ENCODE measurements at places on chromosomes 13 and 19.

- no peak for DNase-seq
Measured at GRCh38 chr13:110187641-110188161, 119.3 kb downstream of the COL4A1 start.

- DNase-seq: no peak
Measured at GRCh38 chr13:39559847-39560246, 43.1 kb downstream of the LHFPL6 start.

GRCh38 chr19:5628461-5628860 lies 5.6 kb downstream of the SAFB start:
- DNase-seq: no peak

GRCh38 chr19:36140304-36141038 lies 605 bp downstream of the CAPNS1 start:
- DNase-seq: peak; percentile 81

DNA sequence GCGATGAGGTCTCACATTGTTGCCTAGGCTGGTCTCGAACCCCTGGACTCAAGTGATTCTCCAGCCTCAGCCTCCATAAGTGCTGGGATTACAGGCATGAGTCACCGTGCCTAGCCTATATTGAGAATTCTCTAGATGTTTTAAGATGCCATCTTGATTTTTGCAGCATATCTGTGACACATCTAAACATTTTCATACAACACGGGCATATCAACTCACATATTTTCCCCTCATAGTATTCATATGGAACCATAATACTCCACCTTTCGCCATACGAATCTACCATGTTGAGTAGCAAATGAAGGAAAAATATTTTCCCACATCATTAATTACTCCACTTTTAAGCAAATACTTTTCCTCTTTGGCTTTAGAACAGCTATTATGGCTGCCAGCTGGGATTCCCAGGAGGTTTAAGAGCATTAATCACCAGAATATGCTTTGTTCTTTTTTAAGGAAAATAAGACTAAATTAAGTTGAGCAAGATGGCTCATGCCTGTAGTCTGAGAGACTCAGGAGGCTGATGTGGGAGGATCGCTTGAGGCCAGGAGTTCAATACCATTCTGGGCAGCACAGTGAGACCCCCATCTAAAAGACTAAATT lies 56.9 kb upstream of the GTF2F2 start:
- no peak for DNase-seq

- no peak for DNase-seq
Measured at GRCh38 chr13:77013853-77014542, 13.0 kb downstream of the FBXL3 start.

- DNase-seq: peak; percentile 39
Measured at GRCh38 chr13:73055813-73056564, 2.8 kb upstream of the KLF5 start.

DNA sequence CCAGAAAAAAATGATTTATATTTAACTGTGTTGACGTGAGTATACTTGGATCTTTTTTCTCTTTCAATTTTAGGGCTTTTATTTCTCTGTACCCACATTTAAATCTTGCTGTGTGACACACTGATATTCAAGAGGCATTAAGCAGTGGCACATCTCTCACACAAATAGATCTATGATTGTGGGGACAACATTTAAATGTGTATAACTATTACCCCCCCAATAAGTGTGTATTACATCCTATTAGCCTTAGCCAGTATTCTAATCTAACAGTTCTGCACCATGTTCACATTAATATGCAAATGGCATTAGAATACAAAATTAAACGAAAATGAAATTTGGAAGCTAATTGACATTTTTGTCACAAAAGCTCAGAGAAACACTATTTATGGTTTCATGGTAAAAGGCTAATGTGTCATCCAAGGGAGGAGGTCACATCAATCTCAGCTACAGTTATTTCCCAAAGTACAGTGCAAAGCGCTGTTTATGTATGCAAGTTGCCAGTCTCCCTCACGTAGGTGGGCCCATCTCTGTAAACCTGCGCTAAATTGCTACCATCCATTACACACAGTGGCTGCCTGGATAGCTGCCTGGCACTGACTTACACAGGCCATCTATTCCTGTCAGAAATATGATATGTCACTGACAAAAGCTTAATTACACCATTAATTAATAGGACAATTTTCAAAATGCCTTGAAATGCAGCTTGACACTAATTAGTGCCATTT lies 984.7 kb upstream of the PCDH9 start:
- DNase-seq: no peak

- DNase-seq: no peak
Measured at GRCh38 chr19:53432088-53432661, 391 bp downstream of the ZNF761 start.

GRCh38 chr13:32609428-32609827 lies 23.2 kb downstream of the PDS5B start:
- DNase-seq: no peak

DNA sequence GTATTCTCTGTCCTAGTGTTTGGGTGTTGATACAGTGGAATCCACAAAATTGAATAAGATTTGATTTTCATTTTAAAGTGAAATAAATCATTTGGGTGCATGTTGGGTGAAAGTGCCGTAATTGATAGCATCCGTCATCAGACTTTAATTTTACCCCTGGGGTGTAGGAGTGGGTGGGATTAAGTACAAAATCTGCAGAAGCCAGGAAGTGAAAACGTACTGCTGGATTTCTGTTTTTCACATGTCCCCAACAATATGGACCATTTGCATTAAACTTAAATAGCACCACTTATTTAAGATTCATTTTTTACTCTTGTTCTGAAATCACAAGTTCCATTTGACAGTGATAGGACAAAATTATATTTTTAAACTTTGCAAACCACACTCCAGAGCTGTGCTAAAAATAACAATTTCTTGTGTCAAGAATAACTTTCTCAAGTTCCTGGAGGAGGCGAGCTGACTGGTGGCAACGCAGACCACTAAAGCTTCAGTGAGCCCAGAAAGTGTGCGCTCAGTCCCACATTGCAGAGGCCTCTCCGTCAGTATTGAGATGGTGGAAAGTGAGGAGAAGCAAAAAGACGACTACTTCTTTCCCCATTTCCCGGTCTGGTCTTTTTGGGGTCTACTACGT lies 71.3 kb downstream of the ARHGEF7 start:
- no peak for DNase-seq

DNA sequence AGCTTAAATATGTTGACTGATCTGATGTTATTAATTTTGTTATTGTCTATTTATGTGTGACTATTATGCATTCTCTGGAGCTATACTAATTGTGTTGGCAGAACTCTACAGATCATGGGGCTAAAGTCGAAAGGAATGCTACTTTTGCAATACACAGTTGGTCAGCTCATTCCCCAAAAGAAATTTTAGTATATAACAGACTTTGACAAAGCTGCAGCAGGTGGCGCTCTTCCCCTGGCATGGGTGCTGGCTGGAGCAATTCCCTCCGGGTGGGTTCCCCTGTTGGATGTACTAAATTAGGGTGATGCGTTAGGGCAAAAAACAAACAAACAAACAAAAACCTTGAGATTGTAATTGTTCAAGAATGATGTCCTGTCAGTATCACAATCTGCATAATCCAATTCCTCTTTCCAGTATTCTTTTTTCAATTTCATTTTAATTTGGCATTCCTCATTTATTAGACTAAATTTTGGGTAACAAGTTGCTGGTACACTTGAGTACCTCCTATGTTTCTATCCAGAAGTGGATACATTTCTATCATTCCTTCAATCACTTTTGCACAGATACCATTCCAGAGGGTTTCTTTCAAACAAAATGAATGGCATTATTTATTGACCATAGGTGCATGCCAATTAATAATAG lies 322.8 kb upstream of the EDNRB start:
- peak; percentile 72 for DNase-seq

DNA sequence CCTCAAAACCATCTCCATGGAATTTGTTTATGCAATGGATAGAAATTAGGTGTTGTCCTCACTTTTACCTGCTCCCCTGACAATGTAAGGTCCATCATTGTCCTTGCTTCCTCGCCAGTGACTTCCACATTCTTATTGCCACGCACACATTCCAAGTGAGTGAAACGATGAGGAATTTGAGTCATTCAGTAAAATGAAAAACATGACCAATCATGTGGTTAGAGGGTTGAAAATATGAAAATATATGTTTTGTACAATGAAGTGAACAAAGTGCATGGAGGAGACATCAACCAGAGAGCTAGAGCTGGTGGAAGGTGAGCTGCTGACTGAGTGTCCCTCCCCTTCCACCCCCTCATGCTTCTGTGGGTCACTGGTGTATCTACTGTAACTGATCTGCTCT lies 91.7 kb downstream of the ATP8A2 start:
- DNase-seq: no peak

DNA sequence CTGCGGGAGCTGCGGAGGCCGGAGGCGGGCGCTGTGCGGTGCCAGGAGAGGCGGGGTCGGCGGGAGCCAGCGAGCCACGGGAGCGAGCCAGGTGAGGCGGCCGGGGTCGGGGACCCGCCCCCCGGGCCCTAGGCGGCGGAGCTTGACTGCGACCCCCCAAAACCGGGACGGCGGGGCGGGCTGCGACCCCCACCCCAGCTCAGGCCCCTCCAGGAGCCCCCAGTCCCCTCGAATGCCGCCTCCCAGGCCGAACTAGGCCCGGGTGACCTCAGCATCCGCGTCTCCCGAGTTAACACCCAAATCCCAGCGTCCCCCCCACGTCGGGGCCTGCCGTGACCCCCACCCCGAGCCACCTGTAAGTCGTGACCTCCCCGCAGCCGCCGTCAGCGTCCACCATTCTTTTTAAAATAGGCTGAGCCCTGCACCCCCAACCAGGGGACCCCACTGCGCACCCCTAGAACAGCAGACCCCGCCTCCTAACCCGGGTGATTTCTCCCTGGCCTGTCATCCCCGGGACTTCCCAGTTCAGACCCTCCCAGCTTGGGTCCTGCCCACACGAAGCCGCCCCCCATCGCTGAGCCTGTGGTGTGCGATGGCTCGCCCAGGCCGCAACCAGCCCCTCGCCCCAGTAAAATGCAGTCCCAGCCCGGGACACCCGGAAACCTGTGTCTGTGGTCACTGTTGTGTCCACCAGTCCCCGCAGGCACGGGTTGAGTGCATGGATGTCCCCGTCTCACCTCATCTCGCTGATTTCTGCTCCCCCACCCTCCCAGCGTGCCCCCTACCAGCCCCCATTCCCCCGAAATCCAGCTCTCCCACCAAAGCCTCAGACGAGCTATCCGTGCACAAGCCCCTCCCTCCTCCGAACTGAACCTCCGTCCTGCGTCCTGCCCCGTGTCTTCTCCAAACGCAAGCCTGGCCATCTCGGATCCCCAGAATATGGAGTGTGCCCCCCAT lies 551 bp downstream of the FZR1 start:
- peak; percentile 33 for DNase-seq

GRCh38 chr13:110225609-110226574 lies 81.1 kb downstream of the COL4A1 start:
- DNase-seq: no peak

GRCh38 chr13:51858433-51859247 lies 3.1 kb upstream of the CCDC70 start:
- DNase-seq: no peak

DNA sequence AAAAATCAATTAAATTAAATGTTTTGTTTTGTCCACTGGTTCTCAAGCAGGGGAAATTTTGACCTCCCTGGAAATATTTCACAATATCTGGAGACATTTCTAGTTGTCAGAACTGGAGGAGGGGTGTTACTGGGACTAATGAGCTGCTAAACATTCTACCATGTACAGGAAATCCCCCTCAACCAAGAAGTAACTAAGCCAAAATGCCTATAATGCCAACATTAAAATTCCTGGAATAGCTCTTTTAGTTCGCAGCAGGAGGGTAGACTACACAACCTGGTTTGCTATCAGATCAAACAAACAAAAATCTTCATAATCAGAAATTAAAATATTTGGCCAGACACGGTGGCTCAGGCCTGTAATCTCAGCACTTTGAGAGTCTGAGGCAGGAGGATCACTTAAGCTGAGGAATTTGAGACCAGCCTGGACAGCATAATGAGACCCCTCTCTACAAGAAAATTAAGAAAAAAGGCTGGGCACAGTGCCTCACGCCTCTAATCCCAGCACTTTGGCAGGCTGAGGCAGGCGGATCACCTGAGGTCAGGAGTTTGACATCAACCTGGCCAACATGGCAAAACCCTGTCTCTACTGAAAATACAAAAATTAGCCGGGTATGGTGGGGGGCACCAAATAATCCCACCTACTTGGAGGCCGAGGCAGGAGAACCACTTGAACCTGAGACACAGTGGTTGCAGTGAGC lies 13.7 kb upstream of the SMARCA4 start:
- peak; percentile 26 for DNase-seq

DNA sequence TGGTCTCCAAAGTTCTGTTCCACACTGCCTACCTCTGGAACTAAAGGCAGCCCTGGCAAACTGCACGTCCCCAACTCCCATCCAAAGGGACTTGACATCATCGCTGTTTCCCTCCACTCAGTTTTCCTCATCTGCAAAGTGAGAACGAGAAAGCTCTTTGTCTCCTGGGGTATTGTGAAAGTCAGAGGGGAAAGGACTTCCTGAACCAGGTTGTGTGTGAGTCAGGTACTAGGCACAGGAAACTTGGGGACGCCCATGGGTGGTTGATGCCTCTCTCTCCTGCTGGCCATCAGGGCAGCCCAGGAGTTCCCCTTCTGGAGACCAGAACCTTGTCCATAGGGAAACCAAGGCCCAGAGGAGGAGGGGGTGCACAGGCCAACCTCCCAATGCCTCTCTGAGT lies 4.7 kb downstream of the CRLF1 start:
- DNase-seq: no peak

DNA sequence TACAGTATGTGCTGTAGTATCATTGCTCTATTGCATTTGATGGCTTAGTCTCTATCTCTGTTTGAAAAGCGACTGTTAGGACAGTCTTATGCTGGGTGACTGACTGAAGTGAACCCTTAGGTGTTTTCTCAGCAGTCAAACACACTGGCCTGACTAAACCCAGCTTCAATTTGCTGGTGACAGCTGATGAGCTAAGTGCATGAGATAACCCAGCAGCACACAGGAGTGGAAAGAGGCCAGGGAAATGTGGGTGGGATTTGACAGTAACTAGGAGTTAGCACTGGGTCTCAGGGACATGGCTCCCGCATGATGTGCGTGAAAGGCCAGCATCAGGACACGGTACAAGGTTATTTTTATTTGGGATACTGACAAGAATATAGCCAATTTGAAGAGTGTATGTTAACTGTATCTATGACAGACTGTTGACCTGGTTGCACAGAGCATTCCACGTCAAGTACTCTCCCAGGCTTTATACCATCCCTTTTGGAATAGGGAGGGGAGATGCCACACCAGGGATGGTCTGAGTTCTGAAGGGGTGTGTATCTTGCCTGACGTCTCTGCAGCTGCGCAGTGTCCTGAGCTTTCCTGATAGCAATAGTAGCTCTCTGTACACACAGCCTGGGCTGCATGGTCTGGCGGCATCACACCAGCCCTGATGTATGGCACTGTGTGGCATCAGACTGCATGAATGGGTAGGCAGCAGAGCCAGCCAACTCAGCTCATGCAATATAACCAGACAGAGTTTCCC lies 144.8 kb downstream of the FLT1 start:
- DNase-seq: no peak

GRCh38 chr13:111533900-111534683 lies 213.7 kb downstream of the TEX29 start:
- no peak for DNase-seq

- DNase-seq: no peak
Measured at GRCh38 chr19:51710163-51710562, 13.6 kb downstream of the HAS1 start.

GRCh38 chr13:71148396-71148795 lies 718.6 kb downstream of the DACH1 start:
- peak; percentile 61 for DNase-seq

Data from eye (tissue), 1 donor.